Occipital lobe (tissue), 3 donors: ENCODE measurements at places on chromosomes 1 and 21. TPM values are rescaled to one million over a fixed set of nuclear protein-coding genes. Genes with fewer than 3 reads are reported as not detected.

Gene MFAP2
- 5.6 TPM for total RNA-seq

Gene ZNF593OS
- not detected for total RNA-seq

Gene TAS1R1
- total RNA-seq, result not detected

Gene LAD1
- total RNA-seq, result not detected

Gene OR10X1
- total RNA-seq, result not detected

Gene S100A1
- 0.47 TPM for total RNA-seq

Gene LCE1B
- total RNA-seq, result not detected

Gene GAS5
- total RNA-seq, result 605 TPM

Gene FAM78B
- total RNA-seq, result 5.1 TPM

Gene GPR161
- 93.4 TPM for total RNA-seq

Gene OR2L13
- total RNA-seq, result 3.4 TPM

Gene IQCC
- total RNA-seq, result 2.3 TPM

Gene SPATA45
- not detected for total RNA-seq
